ENCODE measurements at places on chromosomes 13 and 19.

DNA sequence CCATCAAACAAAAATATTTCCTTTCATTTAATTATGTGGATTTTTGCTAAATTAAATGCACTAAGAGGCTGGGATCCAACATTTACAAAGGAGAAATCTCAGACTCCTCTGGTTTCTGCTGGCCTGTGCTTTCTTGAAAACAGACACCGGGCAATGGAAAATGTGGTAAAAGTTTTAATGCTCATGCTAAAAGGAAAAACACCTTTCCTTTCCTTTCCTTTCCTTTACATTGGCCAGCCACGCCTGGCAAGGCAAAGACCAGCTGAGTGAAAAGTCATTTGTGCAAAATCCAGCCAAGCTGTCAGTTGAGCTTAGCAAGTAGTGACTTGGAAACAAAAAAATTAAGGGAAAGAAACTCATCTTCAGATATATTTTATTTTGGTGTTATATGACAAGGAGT is 240.3 kb downstream of the LACC1 start:
- no peak for DNase-seq

- DNase-seq: no peak
Measured at GRCh38 chr19:39731685-39732084, 6.1 kb downstream of the CLC start.

GRCh38 chr19:19064811-19065745 is 1.3 kb downstream of the SLC25A42 start:
- DNase-seq: no peak

GRCh38 chr19:48090281-48090802 is 20.3 kb downstream of the PLA2G4C start:
- no peak for DNase-seq

DNA sequence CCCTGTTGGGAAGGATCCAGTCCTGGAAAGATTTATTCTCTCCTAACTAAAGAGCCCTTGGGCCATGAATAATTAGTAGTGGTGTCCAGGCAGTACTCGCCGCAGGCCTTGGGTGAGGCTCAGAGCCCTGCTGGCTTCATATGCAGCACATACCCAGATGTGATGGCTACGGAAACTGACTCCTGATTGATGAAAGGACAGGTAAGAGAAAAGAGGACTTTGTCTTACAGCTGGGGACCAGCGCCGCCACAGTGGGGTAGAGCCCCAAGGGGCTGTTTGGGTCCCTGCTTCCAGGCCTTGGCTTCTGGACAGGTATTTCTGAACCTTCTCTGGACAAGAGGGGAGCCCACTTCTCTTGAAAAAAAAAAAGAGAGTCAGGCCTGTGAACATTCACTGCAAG is 1680.8 kb downstream of the EFNB2 start:
- DNase-seq: no peak

DNA sequence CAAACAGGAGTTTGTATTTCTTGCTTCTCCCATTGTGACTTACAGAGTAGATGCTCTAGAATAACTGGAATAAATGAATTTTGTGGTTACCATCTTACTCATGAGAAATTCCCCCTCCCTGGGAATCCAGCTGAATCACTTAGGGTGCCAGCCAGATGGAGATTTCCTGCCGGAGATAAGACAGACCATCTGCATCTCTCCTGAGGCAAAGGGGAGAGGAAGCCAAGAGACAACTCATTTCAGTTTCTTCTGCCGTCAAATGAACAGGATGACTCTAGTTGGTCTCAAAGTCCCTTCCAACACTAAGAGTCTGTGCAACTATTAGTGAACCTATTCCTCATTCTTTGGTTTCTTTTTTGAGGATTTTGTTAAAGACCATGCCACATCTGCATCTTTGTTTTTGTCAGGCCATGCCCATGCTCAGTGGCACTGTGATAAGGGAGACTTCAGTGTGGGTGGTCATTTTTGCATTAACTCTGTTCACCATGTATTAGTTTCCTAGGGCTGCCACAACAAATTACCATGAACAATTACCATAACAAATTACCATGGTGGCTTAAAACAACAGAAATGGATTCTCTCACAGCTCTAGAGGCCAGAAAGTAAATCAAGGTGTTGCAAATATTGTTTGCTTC is 112.8 kb downstream of the NDFIP2 start:
- no peak for DNase-seq

DNA sequence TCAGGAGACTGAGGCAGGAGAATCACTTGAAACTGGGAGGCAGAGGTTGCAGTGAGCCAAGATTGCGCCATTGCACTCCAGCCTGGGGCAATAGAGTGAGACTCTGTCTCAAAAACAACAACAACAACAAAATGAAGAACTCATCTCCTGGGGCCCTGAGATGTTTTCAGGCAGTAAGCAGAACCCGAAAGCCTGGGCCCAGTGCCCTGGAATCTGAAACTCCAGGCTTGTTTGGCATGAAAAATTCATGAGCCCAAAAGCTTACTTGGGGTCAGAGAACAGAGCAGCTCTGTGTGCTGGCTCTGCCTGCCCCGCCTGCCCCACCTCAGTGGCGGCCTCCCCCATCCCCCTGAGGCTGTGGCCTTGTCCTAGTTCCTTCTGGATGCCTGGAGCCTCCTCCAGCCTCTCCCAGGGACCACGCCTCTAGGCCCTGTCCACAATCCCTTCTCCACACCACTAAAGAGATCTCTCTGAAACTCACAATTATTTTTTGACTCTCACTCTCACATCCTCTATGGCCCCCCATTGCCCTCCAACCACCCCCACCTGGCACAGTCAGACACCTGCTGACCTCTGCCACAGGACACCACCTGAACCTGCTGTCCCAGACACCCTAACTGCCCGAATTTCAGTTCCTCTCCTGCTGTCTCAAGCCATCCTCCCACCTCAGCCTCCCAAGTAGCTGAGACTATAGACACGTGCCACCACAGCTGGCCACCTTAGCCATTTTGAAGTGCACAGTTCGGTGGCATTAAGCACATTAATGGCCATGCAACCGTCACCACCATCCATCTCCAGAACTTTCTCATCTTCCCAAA is 6.9 kb upstream of the AP1M2 start:
- DNase-seq: no peak

DNA sequence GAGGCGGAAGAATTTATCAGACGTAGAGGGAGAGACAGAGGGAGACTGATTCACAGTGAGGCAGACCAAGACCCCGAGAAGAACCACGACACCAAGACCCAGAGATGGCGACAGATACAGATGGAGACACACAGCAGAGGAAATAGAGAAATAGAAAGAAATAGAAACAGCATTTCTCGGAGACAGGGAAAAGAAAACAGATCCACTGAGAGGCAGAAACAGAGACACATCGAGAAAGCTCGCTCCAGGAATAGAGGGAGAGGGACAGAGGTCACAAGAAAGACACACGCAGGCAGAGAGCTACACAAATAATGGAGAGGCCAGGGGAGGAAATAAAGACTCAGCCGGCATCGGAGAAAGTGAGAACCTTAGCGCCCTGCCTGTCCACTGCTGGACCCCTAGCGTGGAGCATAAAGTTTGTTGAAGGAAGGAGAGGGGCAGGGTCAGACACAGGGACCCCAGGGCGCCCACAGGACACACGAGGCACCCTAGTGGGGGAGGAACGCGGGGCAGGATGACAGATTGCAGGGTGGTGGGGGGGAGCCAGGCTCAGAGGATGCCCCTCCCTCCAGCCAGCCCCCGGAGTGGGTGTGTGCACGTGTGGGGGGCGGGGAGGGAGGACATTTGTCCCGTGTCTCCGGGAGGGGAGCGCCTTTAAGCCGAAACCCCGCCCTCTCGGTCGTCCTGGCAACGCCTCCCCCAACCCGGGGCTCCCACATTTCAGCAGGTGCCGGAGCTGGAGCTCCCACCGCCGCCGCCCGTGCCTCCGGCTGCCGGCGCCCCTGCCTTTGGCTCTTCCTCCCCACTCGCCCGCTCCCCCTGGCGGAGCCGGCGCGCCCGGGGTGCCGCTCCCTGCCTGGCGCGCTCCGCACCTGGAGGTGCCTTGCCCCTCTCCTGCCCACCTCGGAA is at the start of gene PRKCG:
Gene PRKCG, plus strand, starts transcription at position 716 of the 909 bp plus-strand sequence. CDS start 298 bp downstream, outside the sequence.
- no peak for DNase-seq

GRCh38 chr13:99977334-99977911 is 4.2 kb upstream of the ZIC2 start:
- DNase-seq: no peak

Data from stimulated activated CD8-positive, alpha-beta memory T cell treated with anti-CD3 and anti-CD28 coated beads, Interleukin-7, amount 100 ng/mL, for 48 hours (primary cell).